Posterior cingulate gyrus (tissue), 11 donors: ENCODE measurements at places on chromosomes 3 and 15.

DNA sequence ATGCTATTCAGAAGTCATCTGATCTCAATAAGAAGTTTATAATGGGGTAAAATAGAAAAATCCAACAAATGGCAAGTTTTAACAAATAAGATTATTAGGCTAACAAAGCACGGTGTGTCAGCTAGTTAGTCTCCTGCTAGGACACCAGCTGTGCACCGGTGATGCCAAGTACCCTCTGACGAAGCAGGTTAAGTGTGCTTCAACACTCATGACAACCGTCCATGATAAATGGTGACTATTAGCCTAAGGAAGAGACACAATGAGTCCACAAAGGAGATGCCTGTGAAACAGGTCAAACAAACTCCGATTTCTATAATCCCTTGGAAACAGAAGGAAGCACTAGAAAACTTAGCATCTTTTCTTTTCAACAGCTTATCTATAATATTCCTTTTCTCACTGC, 36.5 kb downstream of the ATP13A3 start:
- DNase-seq = no peak

- DNase-seq = no peak
These were observed 21.7 kb downstream of the AQP9 start for GRCh38 chr15:58159827-58160386.

GRCh38 chr15:86316726-86317383, 237.2 kb downstream of the AGBL1 start:
- DNase-seq = no peak

DNA sequence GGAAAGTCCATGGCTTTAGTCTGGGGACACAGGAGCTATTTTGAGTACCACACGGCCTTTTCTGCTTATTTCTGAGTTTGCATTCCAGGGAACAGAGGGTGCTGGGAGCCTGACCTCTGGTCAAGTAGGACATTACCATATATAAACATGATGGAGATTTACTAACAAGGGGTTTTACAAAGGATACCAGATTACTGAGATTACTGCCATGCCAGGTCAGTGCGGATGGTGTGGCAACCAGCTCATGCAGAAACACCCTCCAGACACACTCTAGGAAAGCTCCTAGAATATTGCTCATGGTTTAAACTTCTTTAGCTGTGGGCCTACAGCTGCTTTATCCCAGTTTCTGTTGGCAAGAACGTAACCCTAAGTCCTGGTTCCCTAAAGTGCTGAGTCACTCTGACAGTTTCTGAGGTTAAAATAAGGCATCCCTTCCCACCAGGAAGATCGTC, 54.3 kb upstream of the AGTR1 start:
- no peak for DNase-seq

DNA sequence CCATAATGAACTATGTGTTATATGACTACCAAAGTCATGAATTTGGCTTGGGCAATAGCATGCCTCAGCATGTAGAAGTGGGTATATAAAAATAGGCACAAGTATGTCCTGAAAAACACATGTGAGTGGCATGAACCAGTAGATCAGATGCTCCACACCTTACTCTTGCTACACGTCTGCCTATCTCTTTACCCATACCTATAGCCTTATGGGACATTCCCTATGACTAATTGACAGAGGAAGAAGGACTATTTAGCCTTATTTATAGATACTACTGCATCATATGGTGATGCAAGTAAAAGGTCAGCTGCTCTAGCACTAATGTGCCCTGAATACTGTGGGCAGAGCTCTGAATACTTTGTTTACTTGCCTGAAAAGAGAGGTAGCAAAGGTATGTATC, 81.0 kb upstream of the ZPLD1 start:
- no peak for DNase-seq

- peak; percentile 45 for DNase-seq
These were observed 4.9 kb upstream of the TMEM212 start for GRCh38 chr3:171838218-171838720.

DNA sequence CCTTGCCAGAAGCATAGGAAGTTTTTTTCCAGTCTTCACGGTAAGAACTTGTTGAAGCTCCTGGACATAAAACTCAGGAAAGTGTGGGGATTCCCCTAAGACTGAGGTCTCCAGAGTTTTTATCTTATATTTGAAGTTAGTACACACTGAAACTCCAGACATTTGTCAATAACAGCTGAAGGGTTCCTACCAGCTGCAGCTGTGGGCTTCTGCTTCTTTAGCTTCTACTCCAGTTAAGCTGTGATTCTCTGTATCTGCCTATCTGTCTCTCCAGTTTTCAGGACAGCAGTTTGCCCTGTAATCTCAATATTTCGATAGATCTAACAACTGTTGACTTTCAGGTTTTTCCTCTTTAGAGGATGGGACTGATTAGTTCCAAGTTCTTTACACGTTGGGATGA, 966.0 kb upstream of the SEMA6D start:
- DNase-seq = no peak

- no peak for DNase-seq
These were observed 13.0 kb downstream of the ZFAND6 start for GRCh38 chr15:80072285-80072994.

GRCh38 chr3:55604402-55604801, 117.3 kb upstream of the WNT5A start:
- no peak for DNase-seq
